Daoy (cell line): ENCODE measurements at places on chromosomes 6 and 20. TPM values are rescaled to one million over a fixed set of nuclear protein-coding genes. Genes with fewer than 3 reads are reported as not detected.
A peak's percentile ranks its signal among the peaks of the same experiment; 100 is the strongest.

GRCh38 chr20:507761-508332 is 35.7 kb downstream of the CSNK2A1 start:
- no peak for DNase-seq

RNF39 gene
- total RNA-seq, result 0.57 TPM in 1 of 2 replicates, not detected in the other

HDGFL1 gene
- total RNA-seq, result not detected in 2 replicates

FOXC1 gene
- total RNA-seq, result 5.9 and 7.0 TPM in 2 replicates

- no peak for DNase-seq
These were observed 192.6 kb upstream of the SLC24A3 start for GRCh38 chr20:19019734-19020364.

CLDN20 gene
- 0.54 TPM in 1 of 2 replicates, not detected in the other for total RNA-seq

DNA sequence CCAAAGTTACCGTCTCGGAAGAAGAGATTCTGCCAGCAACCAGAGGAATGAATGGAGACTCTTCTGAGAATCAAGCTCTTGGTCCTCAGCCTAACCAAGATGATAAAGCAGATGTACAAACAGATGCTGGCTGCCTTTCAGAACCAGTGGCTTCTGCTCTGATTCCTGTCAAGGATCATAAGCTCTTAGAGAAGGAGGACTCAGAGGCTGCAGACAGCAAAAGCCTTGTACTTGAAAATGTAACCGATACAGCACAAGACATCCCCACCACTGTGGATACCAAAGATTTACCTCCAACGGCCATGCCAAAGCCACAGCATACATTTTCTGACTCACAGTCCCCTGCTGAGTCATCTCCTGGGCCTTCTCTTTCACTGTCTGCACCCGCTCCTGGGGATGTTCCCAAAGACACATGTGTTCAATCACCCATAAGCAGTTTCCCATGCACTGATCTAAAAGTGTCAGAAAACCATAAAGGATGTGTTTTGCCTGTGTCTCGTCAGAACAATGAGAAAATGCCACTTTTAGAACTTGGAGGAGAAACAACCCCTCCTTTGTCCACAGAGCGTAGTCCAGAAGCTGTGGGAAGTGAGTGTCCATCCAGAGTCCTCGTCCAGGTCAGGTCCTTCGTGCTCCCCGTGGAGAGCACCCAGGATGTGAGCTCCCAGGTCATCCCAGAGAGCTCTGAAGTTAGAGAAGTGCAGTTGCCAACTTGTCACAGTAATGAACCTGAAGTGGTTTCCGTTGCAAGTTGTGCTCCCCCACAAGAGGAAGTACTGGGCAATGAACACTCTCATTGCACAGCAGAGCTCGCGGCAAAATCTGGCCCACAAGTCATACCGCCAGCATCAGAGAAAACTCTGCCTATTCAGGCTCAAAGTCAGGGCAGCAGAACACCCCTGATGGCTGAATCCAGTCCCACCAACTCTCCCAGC is 109.6 kb downstream of the RTN4IP1 start:
- DNase-seq, result peak; percentile 96

GRCh38 chr6:99305021-99305554 is 44.4 kb downstream of the FAXC start:
- no peak for DNase-seq

SASH1 gene
- total RNA-seq, result 12.4 and 13.5 TPM in 2 replicates

PXMP4 gene
- 0.74 and 0.92 TPM in 2 replicates for total RNA-seq

RIPPLY2 gene
- total RNA-seq, result 5.1 and 5.4 TPM in 2 replicates

DNA sequence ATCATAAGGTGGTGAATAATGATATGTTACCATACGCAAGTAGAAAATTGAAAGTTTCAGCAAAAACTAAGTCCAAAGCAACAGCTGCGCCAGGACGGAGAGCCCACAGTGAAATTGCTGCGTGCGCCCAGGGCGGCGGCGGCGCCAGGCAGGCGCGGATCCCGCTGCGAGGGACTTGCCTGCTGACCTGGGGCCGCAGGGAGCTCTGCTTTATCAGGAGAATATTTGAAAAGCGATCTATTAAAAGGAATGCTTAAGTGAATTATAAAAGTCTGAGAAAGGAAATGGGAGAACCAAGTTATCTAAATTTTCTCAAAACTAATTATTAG is 85.4 kb downstream of the THBS2 start:
- no peak for DNase-seq

FKBP1C gene
- total RNA-seq, result 0.21 TPM in 1 of 2 replicates, not detected in the other

ALDH8A1 gene
- total RNA-seq, result not detected in 2 replicates

GRCh38 chr20:20820104-20820503 is 107.7 kb upstream of the RALGAPA2 start:
- DNase-seq, result peak; percentile 42

- peak; percentile 40 for DNase-seq
These were observed 4.6 kb upstream of the BICRAL start for GRCh38 chr6:42777126-42777822.

- no peak for DNase-seq
These were observed 52.5 kb upstream of the SLC22A16 start for GRCh38 chr6:110528930-110529325.

- DNase-seq, result no peak
These were observed 21.3 kb upstream of the UTRN start for GRCh38 chr6:144263786-144264185.

SLC44A4 gene
- not detected in 2 replicates for total RNA-seq

DNA sequence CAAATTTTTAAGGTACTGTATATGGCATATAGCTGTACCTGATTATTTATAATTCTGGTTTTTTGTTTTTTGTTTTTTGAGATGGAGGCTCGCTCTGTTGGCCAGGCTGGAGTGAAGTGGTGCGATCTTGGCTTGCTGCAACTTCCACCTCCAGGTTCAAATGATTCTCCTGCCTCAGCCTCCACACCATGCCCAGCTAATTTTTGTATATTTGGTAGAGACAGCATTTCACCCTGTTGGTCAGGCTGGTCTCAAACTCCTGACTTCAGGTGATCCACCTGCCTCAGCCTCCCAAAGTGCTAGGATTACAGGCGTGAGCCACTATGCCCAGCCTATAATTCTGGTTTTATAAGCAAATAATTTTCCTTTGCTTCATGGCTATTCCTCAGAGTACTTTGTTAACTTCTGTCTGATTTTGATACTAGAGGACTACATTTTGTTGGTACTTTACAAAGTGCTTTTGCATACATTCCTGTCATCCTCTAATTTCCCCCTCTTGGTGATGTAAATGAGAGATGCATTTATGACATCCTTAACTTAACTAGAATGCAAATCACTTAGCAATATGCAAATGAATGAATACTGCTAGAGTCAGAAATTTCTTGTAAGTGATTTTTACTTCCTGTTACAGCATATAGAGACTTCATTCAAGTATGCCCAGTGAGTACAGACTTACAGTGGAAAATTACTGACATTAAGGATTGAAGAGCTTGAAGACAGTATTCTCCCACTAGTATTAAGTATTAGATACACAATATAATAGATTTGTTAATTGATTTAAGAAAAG is 35.7 kb upstream of the ARID1B start:
- no peak for DNase-seq

- DNase-seq, result peak; percentile 38
These were observed 23.1 kb downstream of the CMTR1 start for GRCh38 chr6:37456126-37456525.

DNA sequence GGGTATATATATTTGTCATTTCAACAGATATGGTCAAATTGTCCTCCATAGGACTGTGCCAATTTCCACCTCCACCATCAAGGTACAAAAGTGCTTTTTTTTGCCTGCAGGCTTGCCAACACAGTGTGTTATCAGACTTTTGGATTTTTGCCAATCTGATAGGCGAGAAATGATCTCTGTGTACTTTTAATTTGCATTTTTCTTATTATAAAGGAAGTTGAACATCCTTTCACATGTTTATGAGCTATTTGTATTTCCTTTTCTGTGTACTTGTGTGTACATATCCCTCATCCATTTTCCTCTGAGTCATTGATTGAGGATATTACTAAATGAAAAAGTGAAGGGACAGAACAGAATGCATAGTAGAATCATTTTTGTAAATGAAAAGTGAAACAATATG is 39.0 kb upstream of the PTPN1 start:
- DNase-seq, result no peak

DNA sequence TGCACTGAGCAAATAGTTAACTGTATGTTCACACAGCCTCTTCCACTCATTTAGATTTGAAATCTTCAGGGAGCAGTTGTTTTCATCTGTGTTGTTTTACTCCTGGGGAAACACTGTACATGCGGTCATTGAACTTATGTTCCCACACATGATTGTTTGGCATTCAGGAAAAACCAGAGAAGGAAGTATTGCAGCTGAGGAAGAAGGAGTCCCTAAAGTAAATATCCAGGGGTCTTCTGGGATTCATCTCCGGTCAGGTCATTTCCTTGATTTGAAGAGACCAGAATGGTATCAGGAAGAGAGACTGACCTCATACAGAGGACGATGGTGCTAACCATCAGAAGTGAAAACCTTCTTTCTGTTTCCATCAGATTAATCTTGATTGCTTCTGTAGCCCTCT is 52.5 kb downstream of the DCBLD1 start:
- DNase-seq, result no peak

DNA sequence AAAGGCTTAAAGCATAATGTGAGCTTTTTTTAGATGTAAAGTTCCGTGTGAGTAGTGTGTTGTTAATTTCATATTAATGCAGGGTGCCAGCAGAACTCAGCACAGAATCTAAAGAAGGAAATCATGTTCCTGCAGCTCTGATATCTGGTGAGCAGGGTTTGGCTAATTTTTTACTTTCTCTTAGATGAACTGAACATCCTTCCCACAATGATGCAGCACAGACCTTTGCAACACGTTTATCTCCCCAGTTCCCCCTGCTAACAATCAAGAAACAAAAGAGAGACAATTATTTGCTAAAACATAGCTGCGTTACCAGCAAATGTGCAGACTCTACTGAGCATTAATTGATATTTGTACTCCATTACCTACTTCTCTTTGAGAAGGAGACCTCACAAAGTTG is 39.1 kb upstream of the ATXN1 start:
- DNase-seq, result no peak

- DNase-seq, result no peak
These were observed 662.2 kb upstream of the HS3ST5 start for GRCh38 chr6:115004982-115005381.

DNA sequence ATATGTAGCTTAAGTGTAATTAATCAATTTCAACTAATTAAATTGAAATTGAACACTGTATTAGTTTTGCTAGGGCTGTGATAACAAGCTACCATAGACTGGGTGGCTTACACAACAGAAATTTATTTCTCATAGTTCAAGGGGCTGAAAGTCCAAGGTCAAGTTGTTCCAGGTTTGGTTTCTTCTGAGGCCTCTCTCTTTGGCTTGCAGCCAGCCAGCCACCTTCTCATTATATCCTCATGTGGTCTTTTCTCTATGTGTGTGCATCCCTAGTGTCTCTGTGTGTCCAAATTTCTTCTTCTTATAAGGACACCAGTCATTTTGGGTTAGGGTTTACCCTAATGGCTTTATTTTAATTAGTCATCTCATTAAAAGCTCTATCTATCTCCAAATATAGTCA is 611.7 kb downstream of the UTRN start:
- DNase-seq, result no peak

SPATA25 gene
- total RNA-seq, result not detected in 2 replicates

GJA1 gene
- total RNA-seq, result 80.6 and 103 TPM in 2 replicates

GRCh38 chr6:105600336-105601260 is 197.7 kb upstream of the PREP start:
- peak; percentile 30 for DNase-seq

GRCh38 chr6:143055213-143055612 is 5.5 kb upstream of the AIG1 start:
- DNase-seq, result no peak

MAFB gene
- 0.97 and 1.1 TPM in 2 replicates for total RNA-seq

OXT gene
- not detected in 2 replicates for total RNA-seq

GRCh38 chr6:36758516-36759147 is 61.0 kb downstream of the RAB44 start:
- DNase-seq, result no peak

- DNase-seq, result no peak
These were observed 32.3 kb downstream of the RPRD1B start for GRCh38 chr20:38065764-38066375.

DNA sequence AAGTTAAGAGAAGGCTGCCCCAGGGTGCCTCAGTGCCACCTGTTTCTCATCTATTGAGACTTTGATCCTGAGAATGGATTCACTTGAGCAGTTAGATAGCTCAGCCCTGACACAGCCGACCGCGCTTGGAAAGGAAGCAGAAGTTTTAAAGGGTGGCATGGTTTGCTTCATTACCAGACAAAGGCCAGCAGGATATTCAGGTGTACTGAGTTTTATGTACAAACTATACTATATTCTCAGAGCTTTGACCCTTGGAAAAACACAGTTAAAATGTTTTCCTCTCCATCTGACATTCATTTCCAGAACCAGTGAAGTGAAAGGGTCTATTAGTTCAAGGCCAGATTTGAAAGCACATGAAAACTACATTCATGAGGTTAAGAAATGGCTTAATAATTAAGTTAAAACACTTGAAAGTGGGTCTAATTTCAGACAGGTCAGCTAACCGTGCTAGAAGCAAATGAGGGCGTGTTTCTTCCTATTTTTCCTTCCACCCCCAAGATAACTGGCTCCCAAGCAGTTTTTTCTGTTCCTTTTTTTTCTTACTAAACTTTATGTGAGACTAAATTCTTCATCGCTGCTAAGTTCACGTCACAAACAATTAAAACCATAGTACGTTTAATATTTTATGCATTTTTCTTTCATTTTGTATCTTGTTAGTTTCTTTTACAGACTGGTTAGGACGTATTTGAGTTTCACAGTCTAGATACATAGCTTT is 385.3 kb upstream of the SOX4 start:
- DNase-seq, result no peak
